SJSA1 (cell line): ENCODE measurements at places on chromosomes 16 and 17.

DNA sequence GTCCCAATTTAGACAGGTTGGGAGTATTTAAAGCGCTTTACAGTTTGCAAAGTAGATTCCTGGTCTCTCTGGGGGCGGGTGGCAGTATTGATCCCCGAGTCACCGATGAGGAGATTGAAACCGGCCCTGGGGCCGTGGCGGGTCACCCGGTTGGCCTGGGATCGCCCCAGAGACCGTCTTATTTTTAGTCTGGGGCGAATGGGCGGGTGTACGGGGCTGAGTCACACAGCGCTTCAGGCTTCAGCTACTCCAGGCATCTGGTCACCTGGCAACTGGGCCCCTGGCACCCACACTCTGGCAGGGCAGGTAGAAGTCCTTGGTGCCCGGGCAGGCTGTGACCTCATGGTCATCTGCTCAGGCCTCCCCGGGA, 669 bp downstream of the MIEF2 start:
- H3K27ac ChIP-seq = peak overlapping the region; percentile 34
- H3K36me3 ChIP-seq = peaks cover 48% of the 10 kb centered on the region
- no peaks in the 10 kb centered on the region for H3K27me3 ChIP-seq

GRCh38 chr17:71821511-71821910, 299.3 kb upstream of the SOX9 start:
- no peak for DNase-seq
- no peak overlapping the region for H3K27ac ChIP-seq
- no peaks in the 10 kb centered on the region for H3K27me3 ChIP-seq
- no peaks in the 10 kb centered on the region for H3K4me1 ChIP-seq
- no peaks in the 10 kb centered on the region for H3K36me3 ChIP-seq

GRCh38 chr16:23433261-23433920, 19.6 kb downstream of the COG7 start:
- no peak overlapping the region for H3K4me3 ChIP-seq
- peaks cover 48% of the 10 kb centered on the region for H3K36me3 ChIP-seq
- H3K27me3 ChIP-seq = no peaks in the 10 kb centered on the region
- no peak for DNase-seq
- peaks cover 5% of the 10 kb centered on the region; the same call in 1 of the 2 replicates for H3K4me1 ChIP-seq

GRCh38 chr17:34314279-34314678, 5.0 kb upstream of the CCL8 start:
- H3K4me3 ChIP-seq = no peak overlapping the region
- H3K36me3 ChIP-seq = no peaks in the 10 kb centered on the region
- DNase-seq = no peak
- no peak overlapping the region for H3K27ac ChIP-seq
- H3K4me1 ChIP-seq = no peaks in the 10 kb centered on the region

- peaks cover 7% of the 10 kb centered on the region for H3K36me3 ChIP-seq
- H3K4me3 ChIP-seq = peak overlapping the region; percentile 64
- H3K27ac ChIP-seq = no peak overlapping the region; the same call in 1 of the 2 replicates
- peaks cover 11% of the 10 kb centered on the region for H3K4me1 ChIP-seq
- no peak for DNase-seq
- no peaks in the 10 kb centered on the region for H3K27me3 ChIP-seq
These were observed 400 bp upstream of the CEP112 start for GRCh38 chr17:66192378-66192687.

GRCh38 chr16:57562669-57563486, 20.4 kb downstream of the ADGRG5 start:
- H3K4me1 ChIP-seq = peaks cover 4% of the 10 kb centered on the region
- DNase-seq = no peak
- H3K27ac ChIP-seq = no peak overlapping the region
- H3K36me3 ChIP-seq = no peaks in the 10 kb centered on the region
- H3K27me3 ChIP-seq = no peaks in the 10 kb centered on the region
- H3K4me3 ChIP-seq = no peak overlapping the region

- H3K36me3 ChIP-seq = peaks cover 37% of the 10 kb centered on the region
- H3K27me3 ChIP-seq = no peaks in the 10 kb centered on the region
- no peak for DNase-seq
- H3K27ac ChIP-seq = peak overlapping the region; percentile 59
These were observed 632 bp downstream of the CYBC1 start for GRCh38 chr17:82449883-82450356.

DNA sequence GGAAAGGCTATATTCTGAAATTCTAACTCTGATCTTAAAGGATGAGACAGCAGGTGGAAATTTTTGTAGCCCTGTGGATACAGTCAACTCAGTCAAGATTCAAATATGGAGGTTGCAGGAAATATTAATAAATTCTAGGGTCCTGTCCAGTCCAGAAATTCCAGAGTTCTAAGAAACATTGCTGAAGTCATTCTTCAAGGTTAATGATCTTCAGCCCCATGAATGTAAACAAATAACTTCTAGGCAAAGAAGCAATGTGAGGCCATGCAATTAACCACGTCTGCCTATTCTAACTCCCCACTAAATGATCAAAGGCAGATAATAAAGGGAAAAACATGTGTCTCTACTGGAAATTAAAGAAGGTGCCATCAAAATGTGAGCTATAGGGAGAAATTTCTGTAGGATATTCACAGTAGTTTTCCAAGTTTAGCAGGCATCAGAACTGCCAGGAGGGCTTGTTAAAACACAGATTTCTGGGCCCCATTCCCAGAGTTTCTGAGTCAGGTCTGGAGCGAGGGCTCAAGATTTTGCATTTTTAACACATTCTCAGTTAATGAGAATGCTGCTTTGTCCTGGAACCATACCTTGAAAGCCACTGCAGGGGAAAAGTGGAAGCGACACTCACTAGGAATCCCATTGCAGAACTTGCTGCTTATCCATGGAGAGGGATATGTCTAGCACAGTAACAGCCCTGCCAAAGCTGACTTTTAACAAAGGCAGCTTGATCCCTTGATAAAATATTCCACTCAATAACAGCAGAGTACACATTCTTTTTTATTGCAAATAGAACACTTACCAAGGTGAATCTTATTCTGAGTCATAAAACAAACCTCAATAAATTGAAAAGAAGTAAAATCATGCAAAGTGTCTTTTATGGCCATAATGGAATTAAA, 61.8 kb downstream of the DNAH3 start:
- DNase-seq = no peak
- H3K27ac ChIP-seq = no peak overlapping the region
- no peaks in the 10 kb centered on the region for H3K4me1 ChIP-seq
- 0 out of 2 replicates have a peak, but pooled peaks cover 3% of the 10 kb centered on the region for H3K27me3 ChIP-seq

DNA sequence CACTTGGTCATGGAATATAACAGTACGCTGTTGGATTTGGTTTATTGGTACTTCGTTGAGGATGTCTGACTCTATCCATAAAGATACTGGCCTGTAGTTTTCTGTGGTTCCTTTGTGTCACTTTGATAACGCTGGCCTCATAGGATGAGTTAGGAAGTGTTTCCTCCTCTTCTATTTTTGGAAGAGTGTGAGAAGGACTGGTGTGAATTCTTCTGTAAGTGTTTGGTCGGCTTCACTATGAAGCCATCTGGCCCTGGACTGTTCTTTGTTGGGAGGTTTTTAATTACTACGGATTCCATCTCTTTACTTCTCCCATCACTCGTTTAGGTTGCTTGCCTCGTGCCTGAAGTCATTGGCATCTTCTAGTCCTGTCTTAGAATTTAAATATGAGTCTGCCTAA, 117.3 kb downstream of the OR1D5 start:
- H3K4me1 ChIP-seq = no peaks in the 10 kb centered on the region
- H3K27me3 ChIP-seq = no peaks in the 10 kb centered on the region
- no peak overlapping the region for H3K4me3 ChIP-seq
- H3K27ac ChIP-seq = no peak overlapping the region

- no peak overlapping the region for H3K27ac ChIP-seq
- no peak for DNase-seq
- no peak overlapping the region for H3K4me3 ChIP-seq
These were observed 4.0 kb downstream of the GNG13 start for GRCh38 chr16:796296-797119.

DNA sequence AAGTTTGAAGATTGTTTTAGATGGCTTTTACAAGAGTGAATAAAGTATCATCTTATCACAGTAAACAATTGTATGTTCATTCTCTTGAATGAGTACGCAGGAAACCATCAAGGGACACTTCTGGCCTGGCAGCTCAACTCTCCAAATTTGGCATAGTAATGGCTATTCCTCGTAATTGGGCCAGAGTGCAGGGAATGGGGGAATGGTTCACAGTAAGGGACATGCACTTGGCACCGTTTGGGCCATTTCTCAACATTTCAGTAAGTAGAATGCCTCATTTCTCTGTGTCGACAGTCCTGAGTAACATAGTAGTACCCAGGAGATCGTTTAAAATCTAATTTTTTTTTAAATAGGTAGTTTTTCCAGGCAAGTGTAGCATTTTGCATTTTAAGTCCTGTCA, 309.6 kb downstream of the KCNJ2 start:
- DNase-seq = no peak
- H3K27ac ChIP-seq = no peak overlapping the region
- H3K36me3 ChIP-seq = no peaks in the 10 kb centered on the region
- no peaks in the 10 kb centered on the region for H3K4me1 ChIP-seq
- no peaks in the 10 kb centered on the region for H3K27me3 ChIP-seq

DNA sequence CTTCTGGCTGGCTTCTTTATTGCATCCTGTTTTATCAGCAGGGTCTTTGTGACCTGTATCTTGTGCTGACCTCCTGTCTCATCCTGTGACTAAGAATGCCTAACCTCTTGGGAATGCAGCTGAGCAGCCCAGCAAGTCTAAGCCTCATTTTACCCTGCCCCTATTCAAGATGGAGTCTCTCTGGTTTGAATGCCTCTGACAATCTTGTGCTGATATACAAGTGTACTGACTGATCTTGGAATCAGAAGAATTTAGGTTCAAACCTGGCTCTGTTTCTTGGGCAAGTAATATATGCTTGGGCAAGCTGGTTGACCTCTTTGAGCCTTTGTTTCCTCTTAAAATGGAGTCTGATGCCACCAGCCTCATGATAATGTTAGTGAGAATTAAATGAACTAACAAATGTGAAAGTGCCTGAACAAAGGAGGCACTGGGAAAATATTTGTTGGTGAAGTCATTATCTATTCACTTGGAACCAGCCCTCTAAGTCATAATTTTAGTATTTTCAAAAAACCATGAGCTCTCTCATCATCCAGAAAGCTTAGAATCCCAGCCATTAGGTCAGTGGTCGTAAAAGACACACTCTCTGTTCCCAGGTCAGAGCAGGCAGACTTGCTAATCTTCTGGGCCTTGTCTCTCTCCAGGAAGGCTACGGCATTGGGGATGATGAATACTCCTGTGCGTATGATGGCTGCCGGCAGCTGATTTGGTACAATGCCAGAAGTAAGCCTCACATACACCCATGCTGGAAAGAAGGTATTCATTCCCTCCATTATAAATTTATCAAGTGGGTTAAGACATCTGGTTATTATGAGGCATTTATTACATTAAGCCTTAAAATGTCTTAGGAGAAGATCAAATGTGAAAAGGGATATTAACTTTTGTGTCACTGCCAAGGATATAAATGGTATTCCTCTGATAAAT, 18.1 kb upstream of the ARL2BP start:
- no peak overlapping the region for H3K4me3 ChIP-seq
- H3K27ac ChIP-seq = no peak overlapping the region
- H3K36me3 ChIP-seq = peaks cover 91% of the 10 kb centered on the region
- no peak for DNase-seq
- H3K4me1 ChIP-seq = no peaks in the 10 kb centered on the region

DNA sequence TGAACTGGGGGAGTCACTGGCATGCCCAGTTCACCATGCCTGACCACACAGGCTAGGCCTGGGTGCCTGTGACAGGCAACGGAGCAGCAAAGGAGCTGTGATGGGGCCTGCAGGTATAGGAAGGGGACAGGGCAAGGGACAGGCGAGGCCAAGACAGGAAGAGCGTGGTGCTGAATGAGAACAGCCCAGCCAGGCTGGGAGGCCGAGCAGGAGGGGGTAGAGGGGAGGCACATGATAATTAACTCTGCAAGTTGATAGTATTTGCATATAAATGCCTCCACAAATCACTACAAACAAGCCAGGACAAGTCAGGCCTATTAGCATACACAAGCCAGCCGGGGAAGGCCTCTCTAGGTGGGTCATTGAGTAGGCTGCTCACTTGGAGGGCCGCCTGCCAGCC, 7.8 kb downstream of the ZFHX3 start:
- peaks cover 27% of the 10 kb centered on the region for H3K4me1 ChIP-seq
- no peak overlapping the region for H3K4me3 ChIP-seq
- no peak for DNase-seq
- no peaks in the 10 kb centered on the region for H3K27me3 ChIP-seq

- peaks cover 11% of the 10 kb centered on the region for H3K4me1 ChIP-seq
- H3K4me3 ChIP-seq = peak overlapping the region; percentile 78
- peaks cover 7% of the 10 kb centered on the region; the same call in 1 of the 2 replicates for H3K36me3 ChIP-seq
- H3K27me3 ChIP-seq = no peaks in the 10 kb centered on the region
These were observed 630 bp downstream of the RNFT1 start for GRCh38 chr17:59963738-59964481.

GRCh38 chr17:66430846-66431795, 128.7 kb downstream of the PRKCA start:
- H3K27me3 ChIP-seq = no peaks in the 10 kb centered on the region
- no peak overlapping the region for H3K4me3 ChIP-seq
- peaks cover 35% of the 10 kb centered on the region for H3K4me1 ChIP-seq
- peak overlapping the region; percentile 52 for H3K27ac ChIP-seq

DNA sequence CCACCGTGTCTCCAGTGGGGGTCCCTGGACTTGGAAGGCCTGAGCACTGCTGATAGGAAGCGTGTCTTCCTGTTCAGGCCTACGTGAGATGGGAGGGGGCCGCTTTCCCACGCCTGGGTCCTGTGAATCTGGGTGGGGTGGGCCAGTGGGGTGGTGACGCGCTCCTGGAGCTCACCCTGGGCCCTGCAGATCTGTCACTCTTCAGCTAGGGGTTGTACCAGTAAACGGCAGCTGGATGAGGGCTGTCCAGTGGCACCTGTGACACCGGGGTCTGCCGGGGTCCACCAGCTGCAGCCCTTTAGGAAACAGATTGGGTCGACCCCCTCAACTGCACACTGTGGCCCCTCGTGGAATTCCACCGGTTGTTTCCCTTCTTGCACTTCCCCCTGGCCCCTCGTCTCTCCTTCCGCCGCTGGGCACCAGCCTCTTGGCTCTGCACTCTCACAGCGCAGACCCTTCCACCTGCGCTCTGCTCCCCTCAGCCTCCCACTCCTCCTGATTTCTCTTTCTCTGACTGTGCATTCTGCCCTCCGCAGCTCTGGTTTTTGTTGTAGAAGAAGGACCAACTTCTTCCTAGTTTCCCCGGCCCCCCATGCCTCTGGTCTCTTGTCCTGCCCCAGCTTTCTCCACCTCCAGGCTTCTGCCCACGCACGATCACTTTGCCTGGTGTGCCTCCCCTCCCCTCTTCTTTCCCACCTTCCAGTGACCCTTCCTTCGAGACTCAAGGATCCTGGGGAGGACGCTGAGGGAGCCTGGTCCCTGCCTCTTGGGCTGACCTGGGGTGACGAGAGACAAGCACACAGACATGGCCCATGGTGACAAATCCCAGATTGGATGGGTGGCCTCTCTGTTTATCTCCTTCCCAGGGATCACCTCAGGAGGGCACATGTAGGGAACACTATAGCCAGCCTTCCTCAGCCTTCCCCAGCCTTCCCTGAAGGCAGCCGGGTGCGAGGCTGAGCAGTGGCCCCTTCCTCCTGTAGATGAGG, 4.8 kb downstream of the MRC2 start:
- H3K4me1 ChIP-seq = peaks cover 53% of the 10 kb centered on the region
- H3K27me3 ChIP-seq = no peaks in the 10 kb centered on the region
- DNase-seq = no peak
- H3K27ac ChIP-seq = no peak overlapping the region
- H3K36me3 ChIP-seq = peaks cover 37% of the 10 kb centered on the region
